ENCODE measurements at places on chromosomes 6 and 20.

DNA sequence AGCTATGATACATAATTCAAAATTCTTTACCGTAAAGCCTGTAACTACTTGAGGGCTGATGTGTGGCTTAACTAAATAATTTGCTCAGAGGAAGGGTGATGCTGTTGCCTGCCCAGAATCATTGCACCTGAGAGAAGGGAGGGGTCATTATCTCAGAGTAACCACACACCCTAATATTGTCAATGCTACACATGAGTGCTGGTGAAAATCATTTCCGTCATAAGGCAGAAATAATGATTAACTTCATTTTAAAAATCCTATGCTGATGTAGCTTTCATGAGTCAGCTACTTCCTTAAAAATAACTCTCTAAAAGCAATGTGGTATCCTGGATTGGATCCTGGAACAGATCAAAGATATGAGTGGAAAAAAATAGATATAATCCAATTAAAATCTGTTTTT is 146.4 kb upstream of the FAM83B start:
- DNase-seq = no peak

GRCh38 chr20:33076662-33077372 is 2.6 kb upstream of the BPIFB4 start:
- DNase-seq = peak; percentile 60

DNA sequence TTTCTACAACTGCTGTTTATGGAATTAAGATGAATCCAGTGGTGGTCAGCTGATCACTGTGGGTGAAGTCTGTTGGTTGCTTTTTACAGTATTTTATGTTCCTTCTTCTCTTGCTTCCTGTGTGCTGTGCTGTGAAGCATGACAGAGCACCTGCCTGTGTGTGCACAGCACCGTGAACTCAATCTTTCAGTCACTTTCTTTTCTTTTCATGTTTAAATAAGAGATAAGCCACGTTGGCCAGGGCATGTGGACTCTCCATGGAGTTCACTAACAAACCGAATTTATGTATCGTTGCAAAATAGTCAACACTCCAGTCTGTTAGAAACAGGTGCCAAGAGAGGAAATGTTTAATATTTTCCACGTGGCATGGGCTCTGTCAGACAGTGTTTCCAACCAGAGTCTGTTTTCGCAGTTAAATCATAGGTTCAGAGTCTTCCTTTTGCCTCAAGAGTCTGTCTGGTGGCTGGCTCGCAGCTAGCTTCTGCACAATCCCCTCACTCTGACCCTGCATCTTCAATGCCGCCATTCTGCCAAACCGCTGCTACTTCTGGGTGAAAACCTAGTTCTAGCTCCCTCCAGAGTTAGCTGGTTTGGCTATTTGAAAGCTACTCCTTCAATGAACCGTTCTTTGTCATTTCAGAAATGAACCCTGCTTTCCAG is 73.2 kb downstream of the QRSL1 start:
- DNase-seq = no peak

DNA sequence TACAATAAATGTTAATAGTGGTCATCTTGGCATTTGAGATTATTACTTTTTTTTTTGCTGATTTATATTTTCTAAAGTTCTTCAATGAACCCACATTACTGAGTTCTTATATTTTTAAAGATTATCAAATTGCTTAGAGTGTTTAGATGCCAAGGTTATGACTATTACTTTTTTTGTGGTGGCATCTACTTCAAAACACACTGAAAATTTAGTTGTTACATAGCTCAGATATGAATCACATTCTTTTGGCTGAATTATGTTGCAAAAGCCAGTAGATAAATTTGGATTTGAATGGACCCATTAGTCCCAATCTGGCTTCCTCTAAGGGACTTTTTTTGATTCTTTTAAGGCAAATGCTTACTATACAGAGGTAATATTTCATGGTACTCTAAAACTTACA is 8.9 kb downstream of the UTRN start:
- DNase-seq = peak; percentile 50

DNA sequence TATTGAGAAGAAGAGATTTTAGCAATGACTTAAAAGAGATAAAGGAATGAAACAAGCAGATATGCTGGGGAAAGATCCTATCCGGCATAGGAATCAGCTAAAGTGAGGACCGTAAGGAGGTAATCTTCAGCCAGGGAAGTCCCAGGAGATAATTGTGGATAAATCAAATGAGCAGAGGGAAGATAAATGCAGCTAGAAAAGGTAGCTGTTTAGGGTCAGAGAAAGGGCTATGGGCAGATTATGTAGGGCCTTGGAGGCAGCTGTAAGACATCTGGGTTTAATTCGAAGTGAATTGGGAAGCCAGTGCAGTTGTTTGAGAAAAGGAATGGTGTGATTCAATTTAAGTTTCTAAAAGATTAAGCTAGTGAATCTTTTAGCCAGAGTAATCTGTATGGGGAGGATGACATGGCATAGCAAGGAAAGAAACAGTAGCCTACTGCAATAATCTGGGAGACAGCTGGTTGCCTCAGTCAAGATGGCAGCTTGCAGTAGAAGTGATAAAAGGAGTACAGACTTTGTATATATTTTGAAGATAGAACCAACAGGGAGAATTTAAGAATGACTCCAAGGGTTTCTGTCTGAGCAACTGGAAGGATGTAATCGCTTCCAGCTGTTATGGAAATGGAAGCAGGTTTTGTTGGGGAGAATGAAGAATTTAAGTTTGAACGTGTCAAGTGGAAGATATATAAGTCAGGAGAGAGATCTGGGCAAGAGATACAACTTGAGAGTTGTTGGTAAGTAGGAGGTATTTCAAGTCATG is 552.3 kb upstream of the FLRT3 start:
- no peak for DNase-seq

DNA sequence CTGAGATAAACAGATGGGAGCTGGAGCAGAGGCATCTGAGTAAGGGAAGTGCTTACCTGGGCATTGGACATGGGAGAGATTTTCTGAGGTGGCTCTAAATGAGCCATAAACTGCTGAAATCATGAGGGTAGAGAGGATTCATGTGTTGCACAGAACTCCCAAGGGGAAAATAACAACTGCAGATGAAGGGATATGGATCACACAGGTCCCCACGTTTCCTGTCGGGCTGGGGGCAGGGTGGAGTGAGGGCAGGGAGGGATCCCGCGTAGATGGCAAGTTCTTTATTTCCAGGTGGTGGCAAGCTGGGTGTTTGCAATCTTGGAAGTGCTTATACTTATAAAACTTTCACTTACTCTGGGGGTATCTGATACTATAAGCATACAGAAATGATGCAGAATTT is 422.6 kb upstream of the FLRT3 start:
- DNase-seq = no peak

DNA sequence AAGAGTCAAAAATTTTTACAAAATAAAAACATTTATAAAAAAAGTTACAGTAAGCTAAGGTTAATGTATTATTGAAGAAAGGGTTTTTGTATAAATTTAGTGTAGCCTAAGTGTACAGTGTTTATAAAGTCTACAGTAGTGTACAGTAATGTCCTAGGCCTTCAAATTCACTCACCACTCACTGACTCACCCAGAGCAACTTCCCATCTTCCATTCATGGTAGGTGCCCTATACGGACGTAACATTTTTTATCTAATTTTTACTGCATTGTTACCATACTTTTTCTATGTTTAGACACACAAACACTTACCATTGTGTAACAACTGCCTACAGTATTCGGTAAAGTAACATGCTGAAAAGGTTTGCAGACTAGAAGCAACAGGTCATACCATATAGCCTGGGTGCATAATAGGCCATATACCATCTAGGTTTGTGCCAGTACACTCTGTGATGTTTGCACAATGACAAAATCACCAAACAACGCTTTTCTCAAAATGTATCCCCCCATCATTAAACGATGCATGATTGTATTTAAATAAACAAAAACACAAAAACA is 6.0 kb downstream of the MTFR2 start:
- DNase-seq = no peak

GRCh38 chr6:35710241-35710847 is 21.6 kb upstream of the FKBP5 start:
- DNase-seq = no peak

DNA sequence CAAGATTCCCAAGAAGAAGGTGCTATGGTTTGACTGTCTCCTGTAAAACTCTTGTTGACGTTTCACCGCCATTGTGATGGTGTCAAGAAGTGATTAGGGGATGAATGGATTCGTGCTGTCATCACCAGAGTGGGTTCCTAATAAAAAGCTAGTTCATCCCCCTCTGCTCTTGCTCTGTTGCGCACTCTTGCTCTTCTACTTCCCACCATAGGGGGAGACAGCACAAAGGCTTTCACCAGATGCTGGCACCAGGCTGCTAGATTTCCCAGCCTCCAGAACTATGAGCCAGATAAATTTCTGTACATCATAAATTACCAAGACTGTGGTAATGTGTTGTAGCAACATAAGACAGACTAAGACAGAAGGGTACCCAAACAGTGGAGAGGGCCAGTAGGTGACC is 21.6 kb upstream of the CCDC28A start:
- no peak for DNase-seq

GRCh38 chr6:119768201-119768600 is 418.6 kb upstream of the MAN1A1 start:
- DNase-seq = no peak

DNA sequence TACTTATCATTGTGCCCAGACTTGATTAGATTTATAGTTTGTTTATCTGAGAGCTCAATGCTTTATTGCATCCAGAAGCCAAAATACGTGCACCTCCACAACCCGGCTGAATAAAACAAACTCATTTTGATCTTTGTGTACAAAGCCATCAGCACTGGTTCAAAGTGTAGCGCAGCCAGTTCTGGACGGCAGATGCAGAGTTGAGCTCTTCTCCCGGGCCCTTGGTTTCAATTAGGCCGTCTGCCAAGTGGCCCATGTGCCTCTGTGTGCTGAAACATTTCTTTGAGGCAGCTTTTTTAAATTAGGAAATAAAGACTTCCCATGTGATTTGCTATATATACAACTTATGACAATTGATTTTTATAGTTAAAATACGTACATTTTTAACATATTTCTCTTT is 96.2 kb upstream of the RSPO3 start:
- no peak for DNase-seq

DNA sequence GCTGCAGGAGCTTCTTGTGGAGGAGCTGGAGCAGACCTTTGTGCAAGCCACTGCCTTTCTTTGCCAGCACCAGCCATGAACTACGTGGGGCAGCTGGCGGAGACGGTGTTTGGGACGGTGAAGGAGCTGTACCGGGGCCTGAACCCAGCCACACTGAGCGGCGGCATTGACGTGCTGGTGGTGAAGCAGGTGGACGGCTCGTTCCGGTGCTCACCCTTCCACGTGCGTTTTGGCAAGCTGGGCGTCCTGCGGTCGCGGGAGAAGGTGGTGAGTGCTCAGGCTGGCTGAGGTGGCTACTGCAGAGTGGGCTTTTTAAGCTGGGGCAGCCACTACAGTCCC is 5.1 kb downstream of the LPIN3 start:
- no peak for DNase-seq

DNA sequence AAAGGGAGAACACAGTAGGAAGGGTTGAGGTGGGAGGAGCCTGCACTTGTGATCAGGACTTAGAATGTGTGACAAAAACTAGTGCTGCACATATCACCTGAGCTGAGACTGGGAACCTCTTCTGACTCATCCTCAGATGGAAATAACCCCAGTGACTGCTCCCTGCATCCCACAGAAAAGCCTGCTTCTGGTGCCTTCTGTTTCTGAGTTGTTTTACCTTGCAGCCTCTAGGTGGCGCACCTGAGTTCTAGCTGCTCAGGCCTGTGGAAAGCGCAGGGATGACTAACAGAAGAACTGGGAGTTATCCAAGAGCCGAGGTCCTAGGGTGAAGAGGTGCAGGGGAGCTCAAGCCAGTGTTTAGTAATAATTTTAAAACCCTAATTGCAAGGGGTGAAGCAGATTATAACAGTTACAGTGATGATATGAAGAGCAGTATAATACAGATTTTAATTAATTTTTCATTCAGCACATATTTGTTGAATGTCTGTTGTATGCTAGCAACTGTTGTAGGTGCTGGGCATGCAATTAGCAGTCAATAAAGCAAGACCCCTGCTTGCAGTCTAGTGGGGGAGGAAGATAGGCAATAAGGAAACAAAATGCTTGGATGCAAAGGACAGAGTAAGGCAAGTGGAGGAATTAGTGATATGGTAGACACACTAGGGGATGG is 302.5 kb downstream of the DHX35 start:
- peak; percentile 52 for DNase-seq

- no peak for DNase-seq
These were observed 59.7 kb upstream of the NT5E start for GRCh38 chr6:85390105-85390728.

GRCh38 chr20:24795436-24795835 is 153.6 kb upstream of the CST7 start:
- peak; percentile 18 for DNase-seq

Measured in Daoy (cell line).